ENCODE measurements at places on chromosomes 11 and 22.

- DNase-seq: no peak
Observed at GRCh38 chr11:46414466-46414796, 22.9 kb upstream of the CHRM4 start.

DNA sequence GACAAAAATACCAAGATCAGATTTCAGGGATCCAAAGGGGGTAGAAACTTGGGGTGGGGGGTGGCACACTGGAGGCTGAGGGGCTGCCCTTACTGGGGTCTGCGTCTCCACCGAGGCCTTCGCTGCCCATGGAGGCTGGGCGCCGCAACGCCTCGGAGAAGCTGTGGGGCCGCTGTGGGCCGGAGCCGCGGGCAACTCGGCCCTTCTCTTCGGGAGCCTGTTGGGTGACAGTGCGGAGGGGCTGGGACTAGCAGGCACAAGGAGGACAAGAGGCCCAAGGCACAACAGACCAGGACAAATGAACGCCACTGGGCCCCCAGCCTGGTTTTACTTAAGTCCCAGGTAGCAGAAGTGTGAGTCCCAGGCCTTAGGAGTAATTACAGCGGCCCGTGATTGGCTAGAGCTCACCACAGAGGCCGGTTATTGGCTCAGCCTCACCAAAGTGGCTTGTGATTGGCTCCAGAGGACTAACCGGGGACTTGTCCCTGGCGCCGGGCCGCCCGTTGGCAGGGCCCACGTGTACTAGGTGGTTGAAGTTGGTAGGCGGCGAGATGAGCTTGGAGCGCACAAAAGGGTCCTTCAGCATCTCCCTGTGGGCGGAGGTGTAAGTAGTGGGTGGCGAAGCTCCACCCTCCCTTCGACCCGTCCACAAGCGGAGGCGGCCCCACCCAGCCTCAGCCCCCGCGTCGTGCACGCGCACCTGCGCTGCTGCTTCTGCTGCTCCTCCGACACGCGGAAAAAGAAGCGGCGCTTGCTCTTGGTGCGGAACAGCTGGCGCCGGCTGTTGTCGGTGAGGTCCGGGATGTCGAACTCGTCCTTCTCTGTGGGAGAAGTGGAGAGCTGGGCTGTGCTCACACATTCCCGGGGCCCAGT lies 16.5 kb upstream of the MEN1 start:
- no peak for DNase-seq

- no peak for DNase-seq
Observed at GRCh38 chr11:65931773-65932557, 12.7 kb downstream of the DRAP1 start.

- DNase-seq: no peak
Observed at GRCh38 chr11:69079661-69080256, 31.0 kb downstream of the TPCN2 start.

GRCh38 chr11:44868021-44868420 lies 82.7 kb downstream of the TP53I11 start:
- DNase-seq: no peak

DNA sequence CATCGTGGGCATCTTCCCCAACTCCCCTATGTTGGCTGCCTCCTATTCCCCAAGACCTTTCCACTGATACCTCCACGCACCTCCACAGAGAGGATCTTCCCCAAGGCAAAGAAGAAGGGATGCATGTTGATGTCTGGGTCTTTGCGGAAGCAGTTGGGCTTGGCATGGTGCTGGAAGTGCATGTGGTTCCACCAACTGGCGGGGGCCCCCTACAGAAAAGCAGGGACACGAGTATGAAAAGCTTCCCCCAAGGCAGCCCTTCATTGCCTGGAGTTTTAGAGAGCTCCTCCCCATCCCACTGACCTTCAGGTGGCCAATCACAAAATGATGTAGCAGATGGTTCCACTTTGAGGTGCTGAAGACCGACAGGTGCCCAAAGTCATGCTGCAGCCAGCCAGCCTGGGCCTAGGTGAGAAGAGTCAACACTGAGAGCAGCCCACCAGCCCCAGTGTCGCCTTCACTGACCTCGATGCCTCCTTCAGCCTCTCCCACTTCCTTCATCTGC lies 6.1 kb downstream of the FADS1 start:
- DNase-seq: no peak

- no peak for DNase-seq
Observed at GRCh38 chr11:94602430-94603372, 35.5 kb downstream of the PIWIL4 start.

DNA sequence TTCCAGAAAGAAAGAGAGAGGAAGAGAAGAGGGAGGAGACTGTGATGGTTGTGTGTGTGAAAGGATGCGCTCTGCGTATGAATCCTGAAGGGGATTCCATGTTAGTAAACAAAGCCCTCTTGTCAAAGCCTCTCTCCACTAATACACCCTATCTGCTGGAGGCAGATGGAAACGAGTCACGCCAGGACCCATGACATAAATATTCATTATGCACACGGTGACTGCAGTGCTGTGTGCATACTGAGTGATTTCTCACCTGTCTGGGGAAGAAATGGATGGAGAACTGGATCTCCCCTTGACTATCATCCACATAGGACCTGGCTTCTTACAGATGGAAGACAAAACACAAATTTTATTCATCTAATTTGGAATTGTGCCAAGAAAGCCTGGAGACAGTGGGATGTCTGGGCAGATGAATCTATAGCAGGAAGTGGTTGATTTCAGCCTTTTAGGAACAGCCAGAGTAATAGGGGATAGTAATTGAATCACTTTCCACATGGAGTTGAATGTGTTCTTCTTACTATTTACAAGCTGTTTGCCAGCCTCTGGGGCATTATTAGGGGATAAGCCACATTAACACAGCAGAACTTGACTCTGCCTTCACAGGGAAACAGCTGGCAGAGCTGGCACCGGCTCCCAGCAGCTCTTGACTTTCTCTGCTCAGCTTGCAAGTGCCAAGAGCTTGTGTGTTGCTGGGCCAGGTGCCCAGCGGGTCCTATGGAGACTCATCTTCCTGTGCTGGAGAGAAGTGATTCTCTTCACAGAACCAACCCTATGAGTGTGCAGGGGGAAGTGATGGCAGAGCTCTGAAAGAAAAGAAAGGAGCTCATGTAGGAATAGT lies 9.0 kb downstream of the MTNR1B start:
- DNase-seq: no peak

- no peak for DNase-seq
Observed at GRCh38 chr11:126426820-126427749, 71.6 kb downstream of the ST3GAL4 start.

GRCh38 chr22:43338766-43339345 lies 4.3 kb downstream of the SCUBE1 start:
- DNase-seq: no peak

DNA sequence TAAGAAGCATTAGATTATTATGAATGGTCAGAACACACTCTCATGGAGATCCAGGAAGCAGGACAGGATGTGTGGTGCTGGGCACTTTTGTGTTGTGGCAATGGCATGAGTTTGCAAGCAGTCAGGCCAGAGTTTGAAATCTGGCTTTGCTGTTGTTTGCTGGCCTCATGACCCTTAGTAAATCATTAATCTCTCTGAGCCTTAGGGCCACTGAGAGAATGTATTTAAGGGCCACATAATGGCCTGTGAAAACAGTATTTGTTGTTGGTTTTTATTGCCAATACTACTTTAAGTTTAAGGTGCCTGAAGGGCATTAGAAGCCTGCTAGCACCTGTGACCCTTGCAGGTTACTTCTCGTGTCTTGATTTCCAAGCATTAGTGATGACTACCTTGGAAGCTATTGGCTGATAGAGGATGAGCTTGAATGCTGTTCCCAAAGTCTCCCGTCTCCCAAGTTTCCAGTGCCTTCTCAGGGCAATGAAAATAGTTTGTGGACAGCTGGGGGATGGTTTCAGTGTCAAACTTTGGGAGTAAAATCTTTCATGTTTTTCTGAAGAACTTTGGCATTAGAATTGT lies 24.6 kb downstream of the STIM1 start:
- no peak for DNase-seq

GRCh38 chr11:69470793-69471728 lies 10.4 kb upstream of the LINC01488 start:
- no peak for DNase-seq

- DNase-seq: no peak
Observed at GRCh38 chr22:25837288-25837900, 95.4 kb downstream of the MYO18B start.

DNA sequence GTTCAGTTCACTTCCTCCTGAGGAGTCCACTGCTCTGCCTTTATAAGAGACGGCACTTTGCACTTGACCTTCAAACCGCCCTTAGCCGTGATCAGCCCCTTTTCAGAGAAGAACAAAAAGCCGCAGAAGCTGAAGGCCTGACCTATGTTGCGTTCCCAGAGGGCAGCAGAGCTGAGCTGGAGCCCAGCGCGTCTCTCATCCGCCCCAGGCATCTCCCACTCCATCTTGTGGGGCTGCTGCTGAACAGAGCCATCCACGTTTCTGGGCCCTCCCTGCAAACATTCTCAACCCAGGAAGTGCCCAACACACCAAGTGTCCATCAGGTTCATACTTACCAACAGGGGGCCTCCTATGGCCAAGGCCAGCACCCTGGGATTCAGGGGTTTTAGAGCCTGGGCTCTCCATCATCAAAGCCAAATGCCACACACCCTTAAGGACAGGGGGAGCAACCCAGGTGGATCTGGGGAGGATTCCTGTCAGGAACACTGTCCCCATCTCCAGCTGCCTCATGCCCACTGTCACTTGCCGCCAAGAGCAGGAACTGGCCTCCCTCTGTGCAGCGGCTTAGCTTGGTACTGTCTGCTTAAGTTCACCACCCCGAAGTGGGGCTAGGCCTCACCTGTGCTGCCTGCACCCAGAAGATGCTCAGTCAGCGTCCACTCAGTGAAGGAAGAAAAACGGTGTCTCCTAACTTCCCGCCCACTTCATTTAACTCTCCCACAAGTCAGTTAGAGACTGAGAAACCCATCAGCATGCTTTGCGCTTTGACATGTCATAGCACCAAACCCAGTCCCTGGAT lies 16.0 kb upstream of the EFCAB6 start:
- DNase-seq: no peak

DNA sequence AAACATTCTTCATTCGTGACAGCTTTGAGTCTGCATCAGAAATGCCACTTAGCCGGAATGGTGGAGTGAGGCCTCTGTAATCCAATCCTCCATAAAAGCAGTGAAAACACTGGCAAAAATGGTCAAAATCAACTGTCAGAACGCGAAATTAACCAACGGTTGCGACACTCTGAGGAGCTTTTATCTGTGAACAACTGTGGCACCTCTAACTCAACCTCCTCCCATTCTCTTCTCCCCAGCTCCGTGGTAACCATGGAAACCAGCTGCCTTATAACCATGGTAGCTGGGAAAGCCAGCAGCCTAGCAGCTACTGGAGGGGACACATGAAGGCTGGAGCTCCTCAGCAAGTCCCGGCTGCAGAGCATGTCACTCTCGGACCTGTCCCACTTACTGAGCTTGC lies 20.3 kb downstream of the AP2A2 start:
- DNase-seq: no peak

DNA sequence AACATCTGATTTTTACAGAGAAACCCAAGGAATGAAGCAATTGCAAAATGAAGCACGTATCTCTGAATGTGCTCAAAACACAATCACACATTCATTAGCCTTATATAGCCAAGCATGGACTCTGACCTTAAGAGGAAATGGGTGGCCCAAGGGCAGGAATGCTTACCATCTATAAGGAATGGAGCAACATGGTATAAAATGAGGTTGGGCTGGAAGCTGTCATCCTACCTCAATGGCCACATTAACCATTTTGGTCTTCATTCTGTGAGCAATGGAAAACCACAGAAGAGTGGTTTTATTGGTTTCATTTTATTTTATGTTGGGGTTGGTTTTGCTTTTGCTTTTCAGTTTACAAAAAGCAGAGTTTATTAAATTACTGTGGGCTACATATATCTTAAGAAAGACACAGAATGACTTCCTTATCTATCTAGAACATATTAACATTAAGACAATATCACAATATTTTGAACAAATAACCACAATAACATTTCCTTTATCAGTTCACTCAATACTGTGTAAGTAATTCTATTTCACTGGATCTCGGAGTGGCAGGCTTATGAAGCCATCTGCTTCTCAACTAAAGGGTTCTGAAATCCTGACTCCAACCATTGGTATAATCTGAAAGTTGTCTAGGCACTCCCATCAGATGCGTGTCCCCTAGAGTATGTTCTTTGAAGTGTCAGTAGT lies 10.8 kb upstream of the MS4A13 start:
- DNase-seq: no peak

- DNase-seq: no peak
Observed at GRCh38 chr22:24146791-24147353, 34.4 kb upstream of the SUSD2 start.

DNA sequence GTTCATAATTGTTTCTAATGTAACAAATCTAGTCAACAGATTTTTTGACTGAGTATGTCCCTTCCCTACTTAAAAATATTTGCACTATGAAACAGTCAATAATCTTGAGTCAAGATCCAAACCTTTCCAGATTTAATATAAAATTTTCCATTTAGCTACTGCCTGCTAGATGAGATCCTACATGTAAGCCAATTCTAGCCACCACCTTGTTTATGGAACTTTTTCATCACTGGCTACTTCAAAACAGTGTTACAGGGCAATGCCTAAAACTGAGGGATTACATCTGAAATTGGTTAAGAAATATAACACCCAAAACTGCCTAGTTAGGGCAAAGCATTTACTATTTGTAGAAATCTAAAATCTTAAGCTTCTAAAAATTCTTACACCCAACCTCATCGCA lies 10.5 kb upstream of the FUT4 start:
- no peak for DNase-seq

DNA sequence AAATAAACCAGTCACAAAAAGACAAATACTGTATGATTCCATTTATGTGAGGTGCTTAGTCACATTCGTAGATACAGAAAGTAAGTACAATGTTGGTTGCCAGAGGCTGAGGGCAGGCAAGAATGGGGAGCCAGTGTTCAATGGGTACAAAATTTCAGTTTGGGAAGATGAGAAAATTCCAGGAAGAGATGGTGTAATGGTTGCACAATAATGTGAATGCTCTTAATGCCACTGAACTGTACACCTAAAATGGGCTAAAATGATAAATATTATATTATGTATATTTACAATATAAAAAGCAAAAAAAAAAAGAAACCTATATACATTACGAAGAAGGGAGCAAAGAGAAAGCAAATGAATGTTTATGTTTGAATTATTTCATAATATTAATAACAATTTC lies 329.0 kb downstream of the C11orf87 start:
- DNase-seq: no peak

- DNase-seq: no peak
Observed at GRCh38 chr11:21893565-21893867, 299.4 kb upstream of the ANO5 start.

DNA sequence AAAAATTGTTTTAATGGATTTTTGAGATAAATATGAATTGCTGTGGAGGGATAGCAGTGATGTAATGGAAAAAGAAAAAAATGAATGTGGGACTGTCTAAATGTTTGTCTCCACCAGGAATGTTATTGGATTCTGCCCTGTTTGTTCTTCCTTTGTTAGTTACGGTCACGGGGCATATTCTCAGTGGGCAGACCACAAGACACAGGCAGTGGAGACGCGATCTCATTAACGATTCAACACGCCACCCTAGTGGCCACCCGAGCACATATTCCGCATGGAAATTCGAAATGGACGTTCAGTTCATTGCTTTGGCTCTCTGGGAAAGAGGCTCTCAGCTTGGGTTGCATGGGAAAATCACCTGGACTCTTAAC lies 151.8 kb upstream of the TTC12 start:
- DNase-seq: no peak

GRCh38 chr11:70862093-70862492 lies 390.3 kb downstream of the SHANK2 start:
- no peak for DNase-seq

All from SIG-M5 (cell line).